Cardiac atrium fibroblast (primary cell): ENCODE measurements at places on chromosomes 7 and 10. TPM values are rescaled to one million over a fixed set of nuclear protein-coding genes. Genes with fewer than 3 reads are reported as not detected.

Gene TMEM248
- 82.7 and 98.8 TPM in 2 replicates for total RNA-seq

Gene CACNB2
- 0.32 TPM in 1 of 2 replicates, not detected in the other for total RNA-seq

Gene TUBAL3
- not detected in 2 replicates for total RNA-seq

Gene IL6
- total RNA-seq = 184 and 291 TPM in 2 replicates

Gene AKR1C8
- total RNA-seq = not detected in 2 replicates

Gene LRRTM3
- not detected in 2 replicates for total RNA-seq

Gene LRRN3
- 0.18 and 3.1 TPM in 2 replicates for total RNA-seq

Gene HOXA2
- total RNA-seq = not detected in 2 replicates

Gene EPHA1
- not detected in 2 replicates for total RNA-seq

Gene FAM131B
- total RNA-seq = 0.36 and 0.97 TPM in 2 replicates

Gene METTL27
- 2.1 and 4.5 TPM in 2 replicates for total RNA-seq

Gene PNLIPRP2
- not detected in 2 replicates for total RNA-seq

Gene COBL
- total RNA-seq = not detected in 2 replicates

Gene CAPZA2
- total RNA-seq = 116 and 123 TPM in 2 replicates

Gene FXYD4
- not detected in 2 replicates for total RNA-seq

Gene KCNMA1
- total RNA-seq = 2.7 and 12.2 TPM in 2 replicates

Gene ZNF503
- total RNA-seq = 5.8 and 10.8 TPM in 2 replicates

Gene DYDC2
- total RNA-seq = not detected in 2 replicates

Gene PTF1A
- not detected in 2 replicates for total RNA-seq
